Activated naive CD8-positive, alpha-beta T cell treated with anti-CD3 and anti-CD28 coated beads, Interleukin-2, amount 10 ng/mL, durations not matched to agents 7 days and 5 days (primary cell): ENCODE measurements at places on chromosomes 6 and 20. TPM values are rescaled to one million over a fixed set of nuclear protein-coding genes. Genes with fewer than 3 reads are reported as not detected.

GRCh38 chr6:5936631-5937030 lies 70.1 kb downstream of the NRN1 start:
- no peak for DNase-seq
- H3K27me3 ChIP-seq: peaks cover 24% of the 10 kb centered on the region
- H3K4me3 ChIP-seq: no peak overlapping the region
- no peak overlapping the region for H3K27ac ChIP-seq
- no peaks in the 10 kb centered on the region for H3K36me3 ChIP-seq

- DNase-seq: no peak
- no peak overlapping the region for H3K27ac ChIP-seq
- H3K4me3 ChIP-seq: no peak overlapping the region
- H3K36me3 ChIP-seq: no peaks in the 10 kb centered on the region
Observed at GRCh38 chr6:11763460-11764249, 14.9 kb downstream of the ADTRP start.

DNA sequence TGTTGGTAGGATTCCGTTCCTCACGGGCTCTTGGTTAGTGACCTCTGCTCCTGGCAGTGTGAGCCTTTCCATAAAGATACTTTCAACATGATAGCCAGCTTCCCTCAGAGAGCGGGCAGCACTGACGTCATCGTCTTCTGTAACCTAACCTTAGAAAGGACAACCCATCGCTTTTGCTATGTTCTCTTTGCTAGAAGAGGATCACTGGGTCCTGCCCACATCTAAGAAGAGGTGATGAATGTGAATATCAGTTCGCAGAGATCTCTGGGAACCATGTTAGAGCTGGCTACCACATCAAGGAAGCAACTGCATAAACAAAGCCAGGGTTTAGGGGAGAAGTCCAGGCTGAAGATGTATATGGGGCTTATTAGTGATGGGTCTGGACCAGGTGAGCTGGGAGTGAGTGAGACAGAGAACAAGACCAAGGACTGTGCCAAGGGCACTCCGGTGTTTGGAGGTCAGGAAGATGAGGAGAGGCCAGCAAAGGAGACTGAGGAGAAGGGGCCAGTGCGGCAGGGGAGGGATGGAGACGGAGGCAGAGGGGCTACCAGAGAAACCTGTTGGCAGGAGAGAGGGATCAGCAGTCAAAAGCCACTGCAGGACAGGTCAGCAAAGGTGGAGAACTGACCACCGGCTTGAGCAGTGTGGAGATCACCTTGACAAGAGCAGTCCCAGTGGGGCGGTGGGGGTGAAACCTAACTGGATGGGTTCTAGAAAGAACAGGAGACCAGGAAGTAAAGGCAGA lies 39.7 kb downstream of the PIM1 start:
- DNase-seq: peak; percentile 62
- H3K27me3 ChIP-seq: no peaks in the 10 kb centered on the region
- H3K27ac ChIP-seq: peak overlapping the region; percentile 97
- H3K4me1 ChIP-seq: peaks cover 50% of the 10 kb centered on the region
- H3K4me3 ChIP-seq: peak overlapping the region; percentile 84
- peaks cover 2% of the 10 kb centered on the region for H3K36me3 ChIP-seq

DNA sequence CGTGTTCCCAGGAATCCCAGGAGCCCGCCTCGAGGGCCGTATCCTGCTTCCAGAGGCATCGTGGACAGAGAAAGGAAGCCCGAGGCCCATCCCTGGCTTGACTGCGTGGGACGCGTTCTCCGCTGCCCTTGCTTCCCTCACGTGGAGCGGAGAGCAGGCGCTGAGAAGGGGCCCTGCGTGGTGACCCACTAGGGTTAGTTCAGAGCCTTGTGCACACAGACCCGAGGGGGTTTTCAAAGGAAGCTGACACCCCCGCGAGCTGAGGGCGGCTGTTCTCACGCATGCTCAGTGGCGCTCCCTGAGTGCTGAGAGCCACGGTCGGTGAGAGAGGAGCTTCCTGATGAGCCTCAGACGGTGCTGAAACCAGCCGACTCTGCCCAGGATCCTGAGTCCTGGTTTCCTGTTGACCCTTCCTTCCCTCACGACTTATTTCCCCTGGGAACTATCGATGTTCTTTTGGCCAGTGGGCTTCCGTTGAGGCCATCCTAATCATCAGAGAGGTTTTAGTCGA lies 28.9 kb upstream of the CCR6 start:
- H3K4me1 ChIP-seq: peaks cover 56% of the 10 kb centered on the region
- H3K27ac ChIP-seq: peak overlapping the region; percentile 59
- peak; percentile 66 for DNase-seq
- peak overlapping the region; percentile 47 for H3K4me3 ChIP-seq

DNA sequence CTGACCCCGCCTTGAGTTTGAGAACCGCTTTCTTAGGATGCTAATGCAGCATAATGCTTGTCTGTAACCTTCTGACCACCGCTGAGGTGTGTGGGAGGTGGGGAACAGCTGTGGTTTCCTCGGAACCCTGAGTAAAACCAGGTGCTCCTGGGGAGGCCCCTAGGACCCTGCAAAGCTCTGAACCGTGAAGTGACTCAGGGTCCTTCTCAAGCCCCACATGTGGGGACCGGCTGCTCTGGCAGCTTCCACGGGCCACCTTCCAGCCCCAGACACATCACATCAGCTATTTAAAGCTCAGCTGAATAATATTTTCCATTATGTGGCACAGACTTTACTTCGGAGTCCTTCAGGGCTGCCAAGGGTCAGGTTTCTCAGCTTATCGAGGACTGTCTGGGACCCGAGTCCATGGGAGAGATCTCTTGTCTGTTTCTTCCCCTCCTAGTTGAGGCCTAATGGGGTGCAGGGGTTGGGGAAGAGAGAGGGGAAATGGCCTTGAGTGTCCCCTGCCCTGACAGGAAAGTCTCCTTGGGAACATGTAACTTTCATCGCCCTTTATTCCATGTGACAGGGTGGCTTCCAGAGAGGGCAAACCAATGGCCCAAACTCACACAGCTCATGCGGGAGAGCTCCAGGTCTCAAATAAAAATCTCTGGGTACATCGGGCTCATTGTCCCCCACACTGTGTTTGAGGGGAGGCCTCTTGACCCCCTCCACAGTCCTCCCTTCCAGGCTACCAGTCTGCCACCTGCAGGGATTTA lies 186.1 kb upstream of the SLC24A3 start:
- H3K27ac ChIP-seq: no peak overlapping the region
- no peaks in the 10 kb centered on the region for H3K36me3 ChIP-seq

- peaks cover 20% of the 10 kb centered on the region for H3K4me1 ChIP-seq
- no peak overlapping the region for H3K27ac ChIP-seq
- peaks cover 10% of the 10 kb centered on the region for H3K36me3 ChIP-seq
- H3K4me3 ChIP-seq: no peak overlapping the region
Observed at GRCh38 chr6:130725551-130725950, 101.7 kb upstream of the SMLR1 start.

- H3K36me3 ChIP-seq: no peaks in the 10 kb centered on the region
- no peak overlapping the region for H3K27ac ChIP-seq
- peaks cover 3% of the 10 kb centered on the region for H3K4me1 ChIP-seq
- H3K27me3 ChIP-seq: peaks cover 15% of the 10 kb centered on the region
Observed at GRCh38 chr6:88982720-88983119, 19.3 kb upstream of the RNGTT start.

GRCh38 chr20:23092384-23092756 lies 6.2 kb upstream of the CD93 start:
- no peaks in the 10 kb centered on the region for H3K36me3 ChIP-seq
- no peak overlapping the region for H3K27ac ChIP-seq
- DNase-seq: no peak
- H3K4me1 ChIP-seq: peaks cover 2% of the 10 kb centered on the region

The LKAAEAR1 gene
- total RNA-seq: 1.1 TPM
